Natural killer cell (primary cell): ENCODE measurements at places on chromosomes 12 and 14. TPM values are rescaled to one million over a fixed set of nuclear protein-coding genes. Genes with fewer than 3 reads are reported as not detected.

DNA sequence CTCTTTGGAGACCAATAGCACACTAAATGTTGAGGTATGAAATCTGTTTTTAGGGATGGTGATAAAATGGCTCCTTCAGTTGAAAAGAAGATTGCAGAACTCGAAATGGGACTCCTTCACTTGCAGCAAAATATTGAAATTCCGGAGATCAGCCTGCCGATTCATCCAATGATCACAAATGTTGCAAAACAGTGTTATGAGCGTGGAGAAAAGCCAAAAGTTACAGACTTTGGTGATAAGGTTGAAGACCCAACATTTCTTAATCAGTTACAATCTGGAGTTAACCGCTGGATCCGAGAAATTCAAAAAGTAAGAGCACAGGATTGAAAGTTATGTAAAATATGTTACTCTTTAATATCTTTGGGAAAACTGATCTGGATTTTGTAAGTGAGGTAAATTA is 15.3 kb downstream of the DYNC1H1 start:
- no peaks in the 10 kb centered on the region for H3K4me1 ChIP-seq
- no peak for DNase-seq
- no peak overlapping the region for H3K4me3 ChIP-seq
- H3K27ac ChIP-seq: no peak overlapping the region
- no peaks in the 10 kb centered on the region for H3K27me3 ChIP-seq
- H3K36me3 ChIP-seq: peaks cover 72% of the 10 kb centered on the region

DNA sequence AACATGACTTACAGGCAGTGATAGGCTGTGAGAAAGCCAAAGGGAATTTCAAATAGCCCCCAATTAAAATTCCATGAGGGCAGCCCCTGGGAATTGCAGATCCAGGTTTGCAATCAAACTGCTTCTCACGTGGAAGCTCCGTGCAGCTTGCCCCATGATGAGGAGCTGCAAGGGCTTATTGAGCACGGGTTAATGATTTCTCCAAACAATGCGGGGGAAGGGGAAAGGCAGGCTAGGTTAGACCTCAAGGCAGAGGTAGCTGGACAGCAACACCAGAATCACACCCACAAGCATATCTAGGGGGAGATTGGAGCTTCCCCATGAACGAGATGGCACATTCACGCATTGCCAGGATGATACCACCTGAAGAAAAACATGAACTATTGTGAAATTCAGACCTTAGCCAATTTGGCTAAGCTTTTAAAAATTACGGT is 5.0 kb upstream of the DUSP6 start:
- no peaks in the 10 kb centered on the region for H3K27me3 ChIP-seq
- no peak overlapping the region for H3K27ac ChIP-seq
- H3K36me3 ChIP-seq: no peaks in the 10 kb centered on the region
- H3K4me3 ChIP-seq: no peak overlapping the region
- H3K4me1 ChIP-seq: peaks cover 21% of the 10 kb centered on the region
- no peak for DNase-seq

- H3K4me3 ChIP-seq: no peak overlapping the region
- no peak overlapping the region for H3K27ac ChIP-seq
- DNase-seq: no peak
- no peaks in the 10 kb centered on the region for H3K4me1 ChIP-seq
These were observed 8.0 kb downstream of the ACAD10 start for GRCh38 chr12:111693818-111694217.

DNA sequence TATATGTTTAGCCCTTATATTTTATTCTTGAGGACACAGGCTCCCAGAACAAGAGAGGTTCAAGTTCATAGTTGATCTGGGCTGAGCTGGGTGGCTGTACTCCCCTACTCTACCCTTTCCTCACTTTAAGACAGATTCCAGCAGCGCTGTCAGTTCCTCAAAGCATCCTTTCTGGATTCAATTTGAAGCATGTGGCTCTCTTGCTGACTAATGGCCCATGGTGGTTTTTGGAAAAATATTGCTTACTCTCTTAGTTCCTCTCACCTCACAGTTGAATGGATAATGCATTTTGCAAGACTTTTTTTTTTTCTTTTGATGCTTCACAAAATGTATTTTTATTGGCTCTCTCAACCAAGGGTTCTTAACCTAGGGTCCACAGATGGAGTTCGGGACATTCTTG is 4.1 kb downstream of the PELI2 start:
- H3K27ac ChIP-seq: no peak overlapping the region
- H3K27me3 ChIP-seq: no peaks in the 10 kb centered on the region
- peaks cover 17% of the 10 kb centered on the region for H3K4me1 ChIP-seq

- no peaks in the 10 kb centered on the region for H3K4me1 ChIP-seq
- H3K27ac ChIP-seq: no peak overlapping the region
- H3K4me3 ChIP-seq: no peak overlapping the region
- no peaks in the 10 kb centered on the region for H3K27me3 ChIP-seq
These were observed 911.7 kb upstream of the TMEM132C start for GRCh38 chr12:127355061-127355841.

DNA sequence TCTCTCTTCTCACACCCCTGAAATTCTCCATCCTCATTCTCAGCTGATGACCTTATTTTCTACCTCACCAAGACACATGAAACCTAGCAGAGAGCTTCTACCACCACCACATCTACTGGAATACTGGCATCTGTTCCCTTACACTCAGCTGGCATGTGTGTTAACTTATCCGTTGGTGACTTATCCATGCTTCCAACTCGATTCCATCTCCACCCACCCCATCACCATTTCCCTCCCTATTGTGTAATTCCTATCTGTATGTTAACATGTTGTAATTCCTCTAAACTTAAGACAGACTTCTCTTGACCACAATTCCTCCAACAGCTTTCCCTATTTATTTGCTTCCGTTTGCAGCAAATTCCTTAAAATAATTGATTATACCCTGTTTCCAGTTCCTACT is 15.4 kb downstream of the C1S start:
- no peak overlapping the region for H3K4me3 ChIP-seq
- no peaks in the 10 kb centered on the region for H3K4me1 ChIP-seq
- H3K27me3 ChIP-seq: no peaks in the 10 kb centered on the region
- no peaks in the 10 kb centered on the region for H3K36me3 ChIP-seq
- no peak overlapping the region for H3K27ac ChIP-seq

- no peak overlapping the region for H3K27ac ChIP-seq
- no peaks in the 10 kb centered on the region for H3K36me3 ChIP-seq
- H3K4me3 ChIP-seq: no peak overlapping the region
- no peaks in the 10 kb centered on the region for H3K4me1 ChIP-seq
- no peak for DNase-seq
These were observed 3.7 kb upstream of the SLC35F4 start for GRCh38 chr14:57869617-57870016.

GRCh38 chr14:75578102-75578785 is at the start of gene FLVCR2:
Gene FLVCR2 (plus strand): TSS chr14:75578620. CDS start chr14:75578973, 353 bp downstream.
- no peaks in the 10 kb centered on the region for H3K27me3 ChIP-seq
- H3K36me3 ChIP-seq: no peaks in the 10 kb centered on the region
- H3K4me1 ChIP-seq: peaks cover 16% of the 10 kb centered on the region
- no peak within 1 kb of the TSS for H3K27ac ChIP-seq
- H3K4me3 ChIP-seq: peak within 1 kb of the TSS; percentile 38

GRCh38 chr14:102105369-102105768 is 18.5 kb upstream of the HSP90AA1 start:
- H3K27ac ChIP-seq: no peak overlapping the region
- DNase-seq: no peak
- H3K4me1 ChIP-seq: no peaks in the 10 kb centered on the region
- H3K27me3 ChIP-seq: no peaks in the 10 kb centered on the region

DNA sequence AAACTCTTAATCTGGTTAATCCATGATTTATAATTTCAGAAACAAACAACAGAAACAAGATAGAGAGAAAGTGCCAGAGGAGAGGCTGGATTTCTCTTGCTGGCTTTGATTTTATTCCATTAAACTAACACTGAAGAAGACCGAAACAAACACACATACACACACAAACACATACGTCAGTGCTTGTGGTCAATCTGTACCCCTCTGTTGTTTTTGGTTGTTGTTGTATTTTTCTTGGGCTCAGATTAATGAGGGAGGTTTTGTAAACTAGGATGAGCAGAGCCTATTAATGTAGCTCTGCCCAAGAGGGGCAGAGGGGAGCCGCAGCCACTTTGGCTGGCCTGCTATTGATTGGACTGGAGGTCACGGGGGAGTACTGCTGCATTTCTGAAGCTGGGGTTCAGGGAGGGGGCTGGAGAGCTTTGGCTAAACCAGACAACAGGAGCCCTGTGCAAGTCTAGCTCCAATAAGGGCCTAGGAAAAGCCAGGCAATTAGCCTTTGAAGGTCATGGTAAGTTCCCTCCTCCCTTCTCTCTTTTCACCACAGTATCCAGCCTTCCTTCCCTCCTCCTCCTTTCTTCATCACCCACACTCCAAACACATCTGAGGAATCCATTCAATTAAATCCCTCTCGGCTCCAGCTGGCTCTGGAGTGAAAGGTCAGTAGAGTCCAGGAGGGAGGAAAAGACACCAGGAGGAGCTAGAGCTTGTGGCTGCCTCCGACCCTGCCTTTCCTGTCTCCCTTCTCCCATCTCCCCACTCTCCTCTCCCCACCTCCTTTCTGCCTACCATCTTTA is 344.1 kb upstream of the LMO3 start:
- DNase-seq: no peak
- no peak overlapping the region for H3K4me3 ChIP-seq

DNA sequence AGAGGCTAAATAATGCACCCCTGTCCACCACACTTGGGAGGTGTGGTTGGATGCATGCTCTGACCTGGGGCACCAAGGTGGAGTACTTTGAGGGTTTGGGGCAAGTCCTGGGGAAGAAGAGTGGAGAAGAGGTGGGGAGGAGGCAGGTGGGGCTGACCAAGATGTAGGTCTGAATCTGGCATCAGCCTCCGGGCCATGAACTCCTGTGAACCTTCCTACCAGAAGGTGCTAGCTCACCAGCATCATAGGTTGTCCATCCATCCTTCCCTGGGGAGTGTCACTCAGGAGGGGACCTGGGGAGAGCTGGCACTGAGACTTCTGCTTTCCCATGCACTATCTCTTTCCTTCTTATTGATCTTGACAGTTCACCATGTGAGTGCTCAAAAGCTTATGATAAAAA is 13.6 kb upstream of the EMP1 start:
- no peak for DNase-seq
- H3K4me1 ChIP-seq: peaks cover 8% of the 10 kb centered on the region
- peaks cover 3% of the 10 kb centered on the region for H3K27me3 ChIP-seq
- no peak overlapping the region for H3K4me3 ChIP-seq

DNA sequence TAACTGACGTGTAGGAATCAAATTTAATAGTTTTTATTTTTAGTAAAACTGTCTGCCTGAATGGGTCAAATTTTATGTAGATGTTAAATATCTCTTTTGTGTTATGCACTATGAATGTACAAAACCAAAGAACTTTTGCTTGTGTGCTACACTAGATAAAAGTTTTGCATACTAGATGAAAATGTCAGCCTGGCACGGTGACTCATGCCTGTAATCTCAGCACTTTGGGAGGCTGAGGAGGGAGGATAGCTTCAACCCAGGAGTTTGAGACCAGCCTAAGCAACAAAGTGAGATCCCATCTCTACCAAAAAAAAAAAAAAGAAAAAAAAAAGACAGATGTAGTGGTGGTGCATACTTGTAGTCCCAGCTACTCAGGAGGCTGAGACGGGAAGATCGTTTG is 11.1 kb downstream of the AEBP2 start:
- peaks cover 25% of the 10 kb centered on the region for H3K4me1 ChIP-seq
- H3K4me3 ChIP-seq: no peak overlapping the region
- no peaks in the 10 kb centered on the region for H3K36me3 ChIP-seq

DNA sequence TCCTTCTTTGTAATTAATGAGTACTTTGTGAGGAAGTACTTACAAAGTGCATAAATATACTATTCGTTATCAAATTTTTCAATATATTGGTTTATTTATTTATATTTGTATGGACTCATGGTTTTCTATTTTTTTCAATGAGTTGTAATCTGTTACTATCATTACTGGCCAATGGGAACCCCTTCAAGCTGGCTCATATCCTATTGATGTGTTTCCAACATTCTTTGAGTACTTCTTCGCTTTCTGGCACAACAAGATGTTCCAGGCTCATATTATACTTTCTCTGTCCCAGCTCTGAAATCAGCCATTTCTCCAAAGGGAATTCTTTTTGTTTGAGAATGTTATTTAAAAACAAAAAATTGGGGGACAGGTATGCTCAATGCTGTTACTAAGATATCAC is 17.5 kb downstream of the YBX3 start:
- no peak overlapping the region for H3K27ac ChIP-seq
- no peaks in the 10 kb centered on the region for H3K27me3 ChIP-seq
- no peaks in the 10 kb centered on the region for H3K4me1 ChIP-seq
- H3K4me3 ChIP-seq: no peak overlapping the region
- DNase-seq: no peak

DNA sequence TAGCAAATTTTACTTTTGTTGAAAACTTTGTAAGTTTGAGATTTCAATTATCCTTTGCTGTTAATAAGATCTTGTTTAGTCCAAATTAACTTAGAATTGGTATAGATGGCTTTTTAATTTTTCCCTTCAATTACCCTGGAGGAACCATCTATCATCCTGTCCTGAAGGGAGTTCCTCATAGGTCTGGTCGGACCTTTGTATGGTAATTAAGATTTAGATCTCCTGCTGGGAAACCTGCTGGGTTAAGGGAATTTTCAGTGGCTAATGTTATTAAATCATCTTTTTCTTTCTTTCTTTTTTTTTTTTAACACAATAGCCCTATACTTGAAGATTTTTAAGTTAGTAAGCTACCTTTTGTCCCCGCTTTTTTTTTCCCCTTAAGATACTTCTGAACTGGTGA is 63.0 kb upstream of the PRMT8 start:
- no peak overlapping the region for H3K4me3 ChIP-seq
- DNase-seq: no peak
- H3K27ac ChIP-seq: no peak overlapping the region
- no peaks in the 10 kb centered on the region for H3K27me3 ChIP-seq

GRCh38 chr12:102730996-102731395 is 186.0 kb downstream of the PAH start:
- no peaks in the 10 kb centered on the region for H3K27me3 ChIP-seq
- no peak overlapping the region for H3K4me3 ChIP-seq
- H3K27ac ChIP-seq: no peak overlapping the region

- peaks cover 24% of the 10 kb centered on the region for H3K4me1 ChIP-seq
- no peak for DNase-seq
- H3K27me3 ChIP-seq: no peaks in the 10 kb centered on the region
- no peak overlapping the region for H3K27ac ChIP-seq
- peaks cover 18% of the 10 kb centered on the region for H3K36me3 ChIP-seq
These were observed 1.9 kb downstream of the RIOX1 start for GRCh38 chr14:73492670-73493069.

SDR9C7 gene
- 0.20 TPM for total RNA-seq

MLXIP gene
- 92.4 TPM for total RNA-seq

FANCM gene
- 8.3 TPM for total RNA-seq

TTC9 gene
- 3.8 TPM for total RNA-seq

GPRC5D gene
- not detected for total RNA-seq
